ENCODE measurements at places on chromosomes 7 and 10. TPM values are rescaled to one million over a fixed set of nuclear protein-coding genes. Genes with fewer than 3 reads are reported as not detected.

Gene ANKRD30A
- total RNA-seq = 0.31 TPM

Gene PRF1
- not detected for total RNA-seq

Gene NKX2-3
- 0.07 TPM for total RNA-seq

Gene MYO1G
- 0.26 TPM for total RNA-seq

Gene SPDYE8
- not detected for total RNA-seq

Gene CNNM1
- 26.2 TPM for total RNA-seq

Gene BBIP1
- total RNA-seq = 47.9 TPM

Gene TWIST1
- 3.6 TPM for total RNA-seq

Gene MRC1
- 0.03 TPM for total RNA-seq

Data from A549 treated with GW870086 at 1 μM for 4 hours (cell line).